ENCODE measurements at places on chromosomes 2 and 18.

DNA sequence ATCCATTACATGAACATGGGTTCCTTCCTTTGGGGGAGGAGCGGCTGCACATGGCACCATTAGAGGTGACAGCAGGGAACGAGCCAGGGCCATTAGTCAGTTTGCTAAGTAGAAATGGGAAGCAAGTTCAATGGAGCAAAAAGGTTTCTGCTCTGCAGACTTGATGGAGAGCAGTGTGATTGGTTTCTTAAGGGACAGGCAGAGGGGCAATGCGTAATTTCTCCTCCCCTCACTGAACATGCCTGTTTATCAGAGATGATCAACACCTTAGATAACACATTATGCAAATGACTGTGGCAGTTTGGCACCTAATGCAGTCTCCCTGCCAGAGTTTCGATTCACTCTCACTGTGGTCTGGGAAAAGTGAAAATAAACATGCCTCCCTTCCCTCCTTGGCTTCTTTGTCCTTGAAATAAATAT lies 414.5 kb downstream of the STK39 start:
- no peak for DNase-seq

- DNase-seq = no peak
Observed at GRCh38 chr2:51165534-51166260, 133.8 kb upstream of the NRXN1 start.

- DNase-seq = no peak
Observed at GRCh38 chr2:24875272-24875671, 44.8 kb downstream of the ADCY3 start.

DNA sequence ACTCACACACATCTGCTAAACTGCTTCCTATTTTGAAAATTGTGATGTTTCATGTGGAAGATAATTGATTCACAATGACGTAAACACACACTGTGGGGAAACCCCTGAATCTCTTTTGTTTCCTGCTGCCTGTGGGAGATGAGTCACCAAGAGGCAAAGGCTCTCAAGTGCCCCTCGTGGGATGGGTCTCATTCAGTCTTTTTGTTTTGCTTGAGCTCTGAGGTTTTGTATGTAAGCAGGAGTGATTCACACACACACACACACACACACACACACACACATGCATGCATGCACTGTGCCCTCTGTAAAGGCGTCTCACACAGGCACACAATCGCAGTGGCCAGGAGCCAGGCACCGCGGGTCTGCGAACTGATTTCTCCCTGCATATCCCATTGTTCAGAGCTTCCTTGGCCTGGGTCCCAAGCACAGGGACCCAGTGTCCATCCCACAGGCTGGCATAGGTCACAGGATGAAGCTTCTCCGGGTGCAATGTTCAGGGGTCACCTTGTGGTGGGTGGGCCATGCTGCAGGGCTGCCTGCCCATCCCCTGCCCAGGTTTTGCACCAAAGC lies 12.1 kb upstream of the ARHGEF4 start:
- peak; percentile 39 for DNase-seq

- no peak for DNase-seq
Observed at GRCh38 chr2:86039963-86040655, 65.6 kb downstream of the POLR1A start.

DNA sequence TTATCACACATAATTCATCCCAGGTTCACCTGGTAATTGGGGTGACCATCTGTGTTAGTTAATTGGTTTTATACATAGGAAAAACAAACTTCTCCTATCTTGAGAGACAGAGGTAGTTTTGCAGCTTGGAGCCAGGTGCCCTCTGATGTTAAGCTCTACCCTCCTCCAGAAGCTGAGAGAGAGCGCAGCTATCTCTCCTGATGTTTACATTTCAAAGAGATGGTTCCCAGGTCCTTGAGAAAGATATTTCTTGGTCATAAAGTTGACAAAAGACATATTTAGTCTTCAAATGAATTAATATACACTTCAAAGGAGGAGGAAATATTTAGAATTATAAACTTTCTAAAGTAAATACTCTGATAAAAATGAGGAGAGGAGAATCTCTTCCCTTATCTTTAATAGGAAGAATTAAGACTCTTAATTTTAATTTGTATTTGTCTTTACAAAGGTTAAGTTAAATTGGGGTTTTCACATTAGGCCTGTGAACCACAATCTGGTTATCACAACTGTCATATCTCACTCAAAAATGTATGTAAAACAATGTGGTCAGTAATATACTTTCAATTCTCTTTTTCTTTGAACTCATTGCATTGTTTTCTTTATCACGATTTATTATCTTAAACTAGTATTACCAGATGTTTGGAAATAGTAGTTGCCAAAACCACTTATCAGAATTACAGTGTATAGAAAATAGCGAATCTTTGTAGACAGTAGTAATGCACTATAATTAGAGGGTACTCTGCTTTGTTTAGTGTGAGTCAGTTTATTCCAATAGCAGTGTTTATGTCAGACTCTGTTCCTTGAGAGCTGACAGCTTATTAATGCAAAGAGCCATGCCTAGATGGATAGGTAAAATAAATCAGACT lies 26.8 kb downstream of the SERPINB4 start:
- DNase-seq = no peak

DNA sequence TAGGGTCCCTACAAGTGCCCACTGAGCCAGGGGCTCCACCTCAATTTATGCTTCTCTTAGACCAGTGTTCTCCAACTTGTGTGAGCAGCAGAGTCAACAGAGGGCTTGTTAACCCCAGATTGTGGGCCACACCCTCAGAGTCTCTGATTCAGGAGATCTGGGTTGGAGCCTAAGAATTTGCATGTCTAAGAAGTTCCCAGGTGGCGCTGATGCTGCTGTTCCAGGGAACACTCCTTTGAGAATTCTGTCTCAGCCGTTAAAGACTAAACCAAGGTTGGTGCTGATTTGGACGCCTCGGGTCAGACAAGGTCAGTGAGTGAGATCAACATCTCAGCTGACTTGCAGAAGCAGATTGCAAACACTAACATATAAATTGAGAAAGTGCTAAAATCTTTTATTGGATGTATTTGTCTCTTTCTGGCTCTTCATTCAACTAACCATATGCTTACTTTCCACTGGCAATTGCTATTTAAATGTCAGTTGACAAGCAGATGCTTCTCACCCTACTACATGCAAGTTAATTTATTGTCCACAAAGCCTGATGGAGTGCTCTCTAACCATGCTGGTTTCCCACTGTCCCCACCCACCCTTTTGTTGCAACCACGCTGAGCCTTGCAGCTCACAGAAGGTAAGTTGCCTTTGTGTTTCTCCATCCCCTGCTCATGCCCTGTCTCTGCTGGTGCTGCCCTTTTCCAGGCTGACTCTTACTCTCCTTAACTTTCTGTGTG lies 31.5 kb downstream of the LYPD1 start:
- no peak for DNase-seq

DNA sequence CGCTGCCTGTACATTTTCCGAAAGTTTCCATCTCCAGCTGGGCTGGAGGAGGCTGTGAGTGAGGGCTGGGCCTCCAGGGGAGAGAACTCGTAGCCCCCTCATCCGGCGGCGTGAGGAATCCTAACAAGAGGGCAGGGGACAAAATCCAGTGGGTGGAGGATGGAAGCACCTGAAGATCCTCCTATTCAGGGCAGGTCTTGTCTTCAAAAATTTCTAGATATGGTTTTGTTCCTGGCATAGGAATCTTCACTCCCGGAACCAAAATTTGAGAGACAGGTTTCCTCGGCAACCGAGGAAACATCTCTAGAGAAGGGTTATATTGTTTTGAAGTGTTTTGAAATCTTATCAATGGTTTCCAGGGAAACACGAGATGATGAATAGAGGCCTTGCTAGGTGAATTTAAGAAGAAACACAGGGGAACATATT lies 136.7 kb downstream of the SH3BP4 start:
- DNase-seq = no peak

GRCh38 chr2:204899983-204900382 lies 354.7 kb downstream of the PARD3B start:
- DNase-seq = no peak

GRCh38 chr2:237692601-237693290 lies 65.4 kb downstream of the LRRFIP1 start:
- DNase-seq = peak; percentile 56

- DNase-seq = no peak
Observed at GRCh38 chr2:201639205-201639604, 4.1 kb downstream of the TMEM237 start.

- no peak for DNase-seq
Observed at GRCh38 chr2:220300806-220301205, 673.4 kb downstream of the SLC4A3 start.

GRCh38 chr18:66419400-66419799 lies 184.5 kb downstream of the CDH19 start:
- DNase-seq = no peak

DNA sequence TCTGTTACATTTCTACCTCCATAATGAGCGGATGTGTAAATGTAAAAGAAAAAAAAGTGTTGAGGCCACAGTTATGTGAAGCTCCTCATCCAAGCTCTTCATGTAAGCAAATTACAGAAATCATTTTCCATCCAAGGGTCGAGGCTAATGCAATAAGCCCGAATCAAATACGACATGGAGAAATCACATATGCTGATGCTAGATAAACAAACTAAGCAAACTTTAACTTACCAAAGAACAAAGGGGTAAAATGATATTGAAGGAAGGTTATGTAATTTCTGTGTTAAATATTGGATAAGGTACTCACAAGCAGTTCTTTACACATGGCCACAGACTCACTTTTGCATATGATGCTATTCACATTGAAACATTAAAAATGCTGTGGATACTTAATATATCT lies 310.2 kb upstream of the ID2 start:
- DNase-seq = no peak

DNA sequence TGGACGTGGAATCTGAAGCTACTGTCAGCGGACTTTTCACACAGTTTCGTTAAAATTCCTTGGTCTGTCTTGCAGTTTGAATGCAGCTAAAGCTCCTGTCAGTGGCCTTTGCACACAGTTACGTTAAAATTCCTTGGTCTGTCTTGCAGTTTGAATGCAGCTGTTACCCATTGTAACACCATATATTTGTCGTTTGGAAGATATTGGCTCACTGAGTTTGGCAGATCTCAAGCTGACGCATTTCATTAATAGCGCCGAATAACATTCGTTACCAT lies 1.0 kb downstream of the LIMS1 start:
- peak; percentile 50 for DNase-seq

DNA sequence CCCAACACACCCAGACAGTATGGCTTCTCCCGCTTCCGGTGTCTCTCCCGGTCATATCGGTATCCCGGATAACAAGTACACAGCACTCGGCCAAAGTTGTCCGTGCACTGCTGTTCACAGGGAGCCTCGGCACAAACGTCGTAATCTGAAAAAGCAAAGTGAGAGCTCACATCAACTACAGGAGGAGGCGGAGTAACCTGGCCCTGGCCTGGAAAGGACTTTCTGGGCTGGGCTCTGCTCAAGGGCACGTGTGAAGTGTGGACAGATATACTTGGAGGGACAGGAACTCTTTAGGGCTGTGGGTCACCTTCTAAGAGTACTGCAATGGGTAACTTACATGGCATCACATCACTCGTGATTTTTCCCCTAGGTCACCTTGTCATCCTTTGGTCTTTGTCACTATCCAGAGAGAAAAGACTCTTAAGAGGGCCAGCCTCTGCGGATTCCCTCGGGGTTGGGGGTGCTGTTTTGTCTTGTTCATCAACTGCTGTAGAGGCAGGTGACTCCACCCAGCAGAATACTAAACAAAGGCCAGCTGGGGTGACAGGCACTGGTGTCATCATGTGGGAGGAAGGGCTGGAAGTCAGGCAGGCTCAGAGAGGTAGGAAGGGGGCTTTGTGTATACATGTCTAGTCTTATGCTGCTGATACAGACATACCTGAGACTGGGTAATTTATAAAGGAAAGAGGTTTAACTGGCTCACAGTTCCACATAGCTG lies 110.6 kb upstream of the LMAN1 start:
- no peak for DNase-seq

GRCh38 chr2:223725494-223725893 lies 111.9 kb downstream of the AP1S3 start:
- DNase-seq = peak; percentile 90

DNA sequence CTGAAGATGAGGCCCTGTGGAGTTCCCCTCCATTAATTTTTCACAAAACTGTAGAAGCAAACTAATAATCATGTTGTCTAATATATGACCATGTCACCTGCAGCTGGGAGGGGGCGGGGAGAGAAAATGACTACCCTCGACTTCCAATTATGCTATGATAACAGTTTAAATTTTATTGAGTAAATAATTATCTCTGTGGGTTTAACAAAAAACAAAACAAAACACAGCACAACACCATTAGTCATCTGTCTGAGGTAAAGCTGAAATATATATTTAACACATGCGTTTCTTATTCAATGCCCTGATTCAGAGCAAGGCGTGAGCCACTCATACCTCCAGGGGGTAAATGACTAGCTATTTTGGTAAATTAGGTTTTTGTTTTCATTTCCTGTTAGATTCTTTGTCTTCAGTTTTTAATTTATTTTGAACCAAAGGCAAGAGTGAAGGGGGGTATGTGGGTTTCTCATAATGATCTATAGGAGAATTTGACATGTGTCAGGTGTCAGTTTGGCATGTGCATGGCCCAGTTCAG lies 77.4 kb upstream of the ZCCHC2 start:
- DNase-seq = peak; percentile 7

GRCh38 chr18:49460976-49461601 lies 644 bp upstream of the DYM start:
- DNase-seq = no peak

- DNase-seq = no peak
Observed at GRCh38 chr2:219998107-219998506, 370.7 kb downstream of the SLC4A3 start.

DNA sequence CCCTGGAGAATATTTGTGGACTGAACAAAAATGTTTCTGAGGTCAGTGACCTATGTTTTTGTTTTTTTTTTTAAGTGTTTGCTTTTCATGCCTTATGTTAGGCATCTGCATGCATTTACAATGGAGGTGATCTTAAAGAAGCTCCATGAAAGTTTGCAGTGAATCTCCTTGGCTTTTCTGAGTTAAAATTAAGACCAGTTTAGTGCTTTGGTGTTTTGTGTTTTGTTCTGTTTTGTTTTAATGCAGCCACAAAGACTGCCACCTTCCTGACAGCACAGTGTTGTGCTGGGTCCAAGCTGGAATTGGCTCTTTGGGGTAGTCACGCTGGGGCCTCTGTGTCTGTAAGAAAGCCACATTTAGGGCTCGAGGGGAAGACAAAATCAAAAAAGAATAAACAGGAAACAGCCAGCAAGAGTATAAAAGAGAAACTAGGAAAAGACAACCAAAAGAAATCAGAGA lies 396.2 kb downstream of the ARHGAP15 start:
- no peak for DNase-seq

GRCh38 chr2:208092093-208092832 lies 32.1 kb downstream of the CRYGD start:
- DNase-seq = no peak
